ENCODE measurements at places on chromosomes 5 and 9.

- DNase-seq, result no peak
Measured at GRCh38 chr5:111248571-111248970, 24.4 kb downstream of the CAMK4 start.

GRCh38 chr9:69996967-69997366 lies 46.7 kb upstream of the MAMDC2 start:
- no peak for DNase-seq

DNA sequence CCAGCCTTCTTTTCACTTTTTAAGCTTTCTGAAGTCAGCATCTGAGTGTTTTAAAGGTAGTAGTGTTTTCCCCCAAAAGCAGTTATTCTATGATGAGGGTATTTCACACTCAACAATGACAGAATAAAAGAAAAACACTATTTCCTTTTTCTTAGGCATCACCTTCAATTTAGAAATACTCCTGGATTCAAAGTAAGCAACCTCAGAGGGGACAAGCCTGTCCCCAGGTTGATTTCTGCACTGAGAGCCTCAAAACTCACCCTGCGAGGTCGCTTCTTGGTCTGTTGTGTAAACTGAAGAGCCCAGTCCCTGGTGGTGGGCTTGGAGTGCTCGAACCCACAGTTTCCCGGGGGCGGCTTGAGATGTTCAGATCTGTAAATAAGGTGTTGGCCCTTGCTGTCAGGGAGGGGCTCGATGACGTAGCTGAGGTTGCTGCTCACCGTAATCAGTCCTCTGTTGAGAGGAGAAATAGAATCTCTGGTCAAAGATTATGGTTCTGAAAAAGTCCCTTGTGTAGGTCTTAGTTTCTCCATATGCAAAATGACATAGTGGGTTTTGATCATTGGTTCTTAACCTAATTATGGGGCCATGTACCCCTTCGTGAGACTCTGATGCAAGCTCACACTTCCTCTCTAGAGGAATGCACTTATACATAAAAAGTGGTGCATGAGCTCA lies 55.9 kb downstream of the ADAM19 start:
- no peak for DNase-seq

DNA sequence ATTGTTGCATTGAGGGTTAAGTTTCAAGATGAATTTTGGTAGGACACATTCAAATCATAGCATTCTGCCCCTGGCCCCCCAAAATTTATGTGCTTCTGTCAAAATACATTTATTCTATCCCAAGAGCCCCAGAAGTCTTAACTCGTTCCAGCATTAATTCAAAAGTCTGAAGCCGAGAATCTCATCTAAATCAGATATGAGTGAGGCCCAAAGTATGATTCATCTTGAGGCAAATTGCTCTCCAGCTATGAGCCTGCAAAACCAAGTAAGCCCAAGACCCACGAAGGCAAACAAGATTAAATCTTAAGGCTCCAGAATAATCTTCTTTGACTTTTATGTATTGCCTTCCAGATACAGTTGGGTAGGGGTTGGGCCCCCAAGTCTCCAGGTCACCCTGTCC lies 19.2 kb downstream of the TNPO1 start:
- no peak for DNase-seq

- DNase-seq, result no peak
Measured at GRCh38 chr9:12964271-12964670, 189.5 kb downstream of the LURAP1L start.

DNA sequence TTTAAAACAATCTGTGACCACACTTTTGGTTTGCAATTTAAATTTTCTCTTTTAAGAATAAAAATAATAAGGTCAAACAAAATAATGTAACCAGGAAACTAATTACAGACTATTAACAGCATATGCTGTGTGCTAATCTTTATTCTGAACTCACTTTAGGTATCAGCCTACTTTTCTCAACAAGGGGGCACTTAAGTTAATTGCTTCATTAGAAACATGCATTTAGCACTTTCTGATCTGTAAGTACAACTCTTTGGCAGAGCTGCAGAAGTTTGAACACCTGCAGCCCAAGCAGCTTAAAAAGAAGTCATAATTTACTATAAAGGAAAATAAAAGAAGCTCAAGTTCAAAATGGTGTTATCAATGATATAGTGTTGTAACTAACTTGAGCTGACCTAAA lies 21.7 kb downstream of the XRCC4 start:
- DNase-seq, result no peak

DNA sequence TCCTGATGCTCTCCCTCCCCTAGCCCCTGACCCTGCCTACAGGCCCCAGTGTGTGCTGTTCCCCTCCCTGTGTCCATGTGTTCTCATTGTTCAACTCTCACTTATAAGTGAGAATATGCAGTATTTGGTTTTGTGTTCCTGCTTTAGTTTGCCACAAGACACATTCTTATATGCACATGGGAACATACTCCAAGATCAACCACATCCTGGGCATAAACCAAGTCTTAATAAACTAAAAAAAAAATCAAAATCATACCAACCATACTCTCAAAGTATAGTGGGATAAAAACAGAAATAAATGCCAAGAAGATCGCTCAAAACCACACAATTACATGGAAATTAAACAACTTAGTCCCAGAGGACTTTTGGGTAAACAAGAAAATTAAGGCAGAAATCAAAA lies 11.2 kb upstream of the ZCCHC9 start:
- no peak for DNase-seq

- DNase-seq, result no peak
Measured at GRCh38 chr5:102312586-102313370, 16.7 kb upstream of the SLCO4C1 start.

DNA sequence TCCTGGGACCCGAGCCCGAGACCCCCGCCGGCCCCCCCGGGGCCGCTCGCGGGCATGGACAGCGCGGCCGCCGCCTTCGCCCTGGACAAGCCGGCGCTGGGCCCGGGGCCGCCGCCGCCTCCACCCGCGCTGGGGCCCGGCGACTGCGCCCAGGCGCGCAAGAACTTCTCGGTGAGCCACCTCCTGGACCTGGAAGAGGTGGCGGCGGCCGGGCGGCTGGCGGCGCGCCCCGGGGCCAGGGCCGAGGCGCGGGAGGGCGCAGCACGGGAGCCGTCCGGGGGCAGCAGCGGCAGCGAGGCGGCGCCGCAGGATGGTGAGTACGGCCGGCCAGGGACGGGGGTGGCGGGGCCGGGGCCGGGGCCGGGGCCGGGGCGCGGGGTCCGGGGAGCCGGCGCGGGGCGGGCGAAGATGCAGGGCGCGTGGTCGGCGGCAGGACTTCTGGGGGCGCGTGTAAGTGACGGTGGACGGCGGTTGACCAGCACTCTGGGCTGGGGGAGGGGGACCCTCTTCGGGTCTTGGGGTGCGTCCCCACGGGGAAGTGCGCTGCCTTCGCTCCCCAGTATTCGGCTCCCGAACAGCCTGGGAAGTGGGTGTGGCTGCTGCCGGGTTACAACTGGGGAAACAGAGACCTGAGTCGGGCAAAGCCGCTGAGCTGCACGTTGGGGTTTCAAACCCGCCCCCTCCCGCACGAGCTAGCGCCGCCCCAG lies 520 bp downstream of the PRRX2 start:
- no peak for DNase-seq
